ENCODE measurements at places on chromosomes 11 and 22.

- no peaks in the 10 kb centered on the region for H3K36me3 ChIP-seq
- H3K4me3 ChIP-seq: no peak overlapping the region
- H3K27ac ChIP-seq: no peak overlapping the region
- H3K27me3 ChIP-seq: peaks cover 8% of the 10 kb centered on the region
- no peaks in the 10 kb centered on the region for H3K4me1 ChIP-seq
Observed at GRCh38 chr11:69307421-69307820, 13.5 kb downstream of the MYEOV start.

DNA sequence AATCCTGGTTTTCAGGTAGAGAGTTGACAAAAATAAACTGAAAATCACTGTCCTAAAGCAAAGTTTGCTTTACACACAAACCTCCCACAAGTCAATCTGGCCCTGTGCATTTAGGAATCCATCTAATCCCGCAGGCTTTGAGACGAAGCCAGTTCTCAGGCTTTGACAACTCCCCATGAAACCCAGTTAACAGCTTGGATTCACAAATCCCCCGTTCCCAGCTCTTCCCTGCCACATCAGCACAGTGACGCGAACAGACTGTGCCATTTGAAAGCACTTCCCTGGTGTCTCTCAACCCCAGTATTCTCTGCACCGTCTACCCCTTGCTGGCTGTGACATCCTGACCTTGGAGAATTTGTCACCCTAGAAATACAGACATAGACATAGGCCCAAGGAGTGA lies 117.8 kb downstream of the OPCML start:
- H3K4me1 ChIP-seq: peaks cover 30% of the 10 kb centered on the region
- peak overlapping the region; percentile 19 for H3K27ac ChIP-seq
- DNase-seq: no peak
- H3K36me3 ChIP-seq: no peaks in the 10 kb centered on the region
- H3K4me3 ChIP-seq: peak overlapping the region; percentile 30

GRCh38 chr11:12678991-12679390 lies 4.8 kb downstream of the TEAD1 start:
- H3K27ac ChIP-seq: peak overlapping the region; percentile 59
- peaks cover 5% of the 10 kb centered on the region for H3K27me3 ChIP-seq
- no peaks in the 10 kb centered on the region for H3K36me3 ChIP-seq
- DNase-seq: no peak
- peaks cover 58% of the 10 kb centered on the region for H3K4me1 ChIP-seq

- DNase-seq: no peak
- no peak overlapping the region for H3K27ac ChIP-seq
- H3K4me1 ChIP-seq: no peaks in the 10 kb centered on the region
- H3K4me3 ChIP-seq: no peak overlapping the region
- H3K36me3 ChIP-seq: peaks cover 12% of the 10 kb centered on the region
- peaks cover 2% of the 10 kb centered on the region for H3K27me3 ChIP-seq
Observed at GRCh38 chr11:6623391-6624363, 4.5 kb upstream of the TPP1 start.

DNA sequence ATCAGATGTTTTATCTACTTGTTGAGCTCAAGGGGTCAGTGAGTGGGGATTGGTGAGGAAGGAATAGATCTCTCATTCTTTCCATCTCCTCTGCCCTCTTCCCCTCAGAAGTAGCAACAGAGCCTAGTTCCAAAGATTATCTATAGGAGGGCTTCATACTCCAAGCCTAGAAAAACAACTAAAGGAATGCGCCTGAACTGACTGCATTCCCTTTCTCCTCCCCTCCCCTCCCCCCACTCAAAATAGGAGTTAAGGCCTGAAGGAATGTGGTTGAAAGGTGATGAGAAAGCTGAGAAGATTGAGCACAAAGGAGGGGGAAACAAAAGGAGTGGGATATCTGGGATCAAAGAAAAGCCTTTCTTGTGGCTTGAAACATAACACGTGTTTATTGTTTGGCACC lies 10.5 kb downstream of the EMSY start:
- H3K27ac ChIP-seq: no peak overlapping the region
- H3K27me3 ChIP-seq: no peaks in the 10 kb centered on the region
- H3K36me3 ChIP-seq: no peaks in the 10 kb centered on the region
- DNase-seq: no peak
- no peak overlapping the region for H3K4me3 ChIP-seq

DNA sequence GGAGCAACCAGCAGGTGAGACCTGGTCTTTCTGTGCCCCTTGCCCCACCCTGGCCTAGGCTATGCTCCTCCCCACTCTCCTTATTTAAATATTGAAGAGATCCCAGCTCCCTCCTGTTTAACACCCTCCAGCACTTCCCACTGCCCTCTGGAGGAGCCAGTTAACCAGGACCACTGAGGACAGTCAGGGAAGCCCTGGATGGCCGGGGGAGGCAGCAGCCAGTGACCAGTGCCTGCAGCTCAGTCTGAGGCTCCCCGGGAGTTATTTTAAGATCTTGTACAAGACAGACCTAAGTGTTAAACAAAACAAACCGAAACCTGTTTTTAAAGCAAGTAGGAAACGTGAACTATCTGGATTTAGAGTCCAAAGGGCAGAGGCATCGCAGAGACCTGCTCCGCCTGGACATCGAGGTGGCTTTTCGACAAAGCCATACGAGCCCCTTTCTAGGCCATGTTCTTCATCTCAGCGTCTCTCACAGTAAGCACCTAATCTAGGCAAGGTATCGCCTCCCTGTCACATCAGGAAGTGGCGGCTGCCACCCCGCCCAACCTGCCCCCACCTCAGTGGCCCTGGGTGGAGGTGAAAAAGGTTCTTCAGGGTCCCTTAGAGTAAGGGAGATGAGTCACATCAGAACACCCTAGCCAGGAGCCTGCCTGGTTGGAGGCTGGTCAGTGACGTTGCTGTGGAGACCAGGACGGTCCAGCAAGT lies 35.2 kb downstream of the TRMU start:
- H3K36me3 ChIP-seq: peaks cover 1% of the 10 kb centered on the region
- H3K27ac ChIP-seq: no peak overlapping the region
- H3K4me1 ChIP-seq: no peaks in the 10 kb centered on the region
- DNase-seq: no peak

- no peak for DNase-seq
- no peak overlapping the region for H3K27ac ChIP-seq
- H3K4me1 ChIP-seq: peaks cover 56% of the 10 kb centered on the region
- H3K4me3 ChIP-seq: no peak overlapping the region
- peaks cover 2% of the 10 kb centered on the region for H3K27me3 ChIP-seq
Observed at GRCh38 chr22:36015155-36015810, 13.3 kb downstream of the RBFOX2 start.

DNA sequence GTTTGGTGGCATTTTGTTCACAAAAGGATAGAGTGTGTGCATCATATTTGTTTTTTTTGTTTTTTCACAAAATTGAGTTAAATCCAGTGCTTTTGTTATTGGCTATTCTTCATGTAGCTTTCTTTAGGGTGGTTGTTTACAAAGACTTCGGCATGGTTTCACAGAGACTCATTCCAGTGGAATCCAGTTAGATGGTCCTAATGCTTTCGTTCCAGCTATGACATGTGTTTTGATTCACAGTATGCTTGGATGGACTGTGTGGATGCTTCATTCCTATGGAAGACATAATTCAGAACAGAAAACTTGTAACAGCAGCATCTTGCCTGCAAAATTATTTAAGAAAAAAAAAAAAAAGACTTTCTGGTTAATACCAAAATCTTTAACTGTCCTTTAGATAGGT lies 97.9 kb downstream of the PDHX start:
- no peaks in the 10 kb centered on the region for H3K4me1 ChIP-seq
- DNase-seq: no peak
- no peaks in the 10 kb centered on the region for H3K36me3 ChIP-seq
- no peak overlapping the region for H3K27ac ChIP-seq
- no peaks in the 10 kb centered on the region for H3K27me3 ChIP-seq

- H3K27me3 ChIP-seq: peaks cover 2% of the 10 kb centered on the region
- no peak overlapping the region for H3K27ac ChIP-seq
- DNase-seq: no peak
- peak overlapping the region; percentile 38 for H3K4me3 ChIP-seq
- H3K4me1 ChIP-seq: peaks cover 11% of the 10 kb centered on the region
- H3K36me3 ChIP-seq: no peaks in the 10 kb centered on the region
Observed at GRCh38 chr11:111301004-111301841, 2.9 kb downstream of the POU2AF3 start.

- H3K4me1 ChIP-seq: no peaks in the 10 kb centered on the region
- H3K27ac ChIP-seq: no peak overlapping the region
- no peaks in the 10 kb centered on the region for H3K36me3 ChIP-seq
- no peaks in the 10 kb centered on the region for H3K27me3 ChIP-seq
Observed at GRCh38 chr11:102933627-102934026, 21.9 kb downstream of the MMP13 start.

DNA sequence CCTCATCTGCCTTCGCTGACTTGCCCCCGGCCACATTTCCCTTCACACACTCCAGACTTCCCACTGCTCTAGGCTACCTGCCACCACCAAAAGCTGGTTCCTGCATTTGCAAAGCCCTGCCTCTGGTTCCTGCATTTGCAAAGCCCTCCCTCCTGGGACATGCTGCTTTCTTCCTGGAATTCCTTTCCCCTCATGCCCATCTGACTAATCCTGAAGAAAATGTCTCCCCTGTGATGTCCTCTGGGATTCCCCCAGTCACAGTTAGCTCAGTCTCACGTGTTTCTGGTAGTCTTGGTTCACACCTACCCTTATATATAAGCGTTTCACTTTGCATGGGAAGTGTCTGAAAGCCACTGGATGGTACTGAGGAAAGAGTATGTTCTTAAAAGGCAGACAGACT lies 206.9 kb downstream of the DBX1 start:
- H3K27me3 ChIP-seq: peaks cover 4% of the 10 kb centered on the region
- no peak for DNase-seq
- no peak overlapping the region for H3K27ac ChIP-seq
- no peak overlapping the region for H3K4me3 ChIP-seq

DNA sequence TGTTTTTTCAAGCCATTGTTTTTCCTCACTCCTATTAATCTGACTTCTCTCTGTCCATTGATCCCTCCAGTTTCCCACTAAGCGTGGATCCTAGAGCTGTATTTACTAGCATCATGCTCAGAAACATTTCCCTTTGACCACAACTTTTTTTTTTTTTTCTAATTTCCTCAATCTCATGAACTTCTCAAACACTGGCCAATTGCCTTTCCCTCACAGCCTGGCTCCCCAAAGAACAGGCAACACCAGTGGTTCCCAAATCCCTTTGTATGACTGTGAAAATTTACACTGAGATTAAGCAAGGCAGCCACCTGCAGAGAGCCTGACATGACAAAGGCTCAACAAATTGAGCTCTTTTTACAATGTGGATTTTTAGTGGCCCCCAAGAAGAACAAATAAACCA lies 1.4 kb upstream of the TPP1 start:
- H3K4me1 ChIP-seq: no peaks in the 10 kb centered on the region
- H3K4me3 ChIP-seq: no peak overlapping the region
- no peaks in the 10 kb centered on the region for H3K27me3 ChIP-seq
- DNase-seq: no peak

GRCh38 chr11:75888416-75888815 lies 73.4 kb downstream of the UVRAG start:
- H3K27ac ChIP-seq: no peak overlapping the region
- H3K27me3 ChIP-seq: no peaks in the 10 kb centered on the region
- no peak for DNase-seq
- no peaks in the 10 kb centered on the region for H3K4me1 ChIP-seq
- no peak overlapping the region for H3K4me3 ChIP-seq
- H3K36me3 ChIP-seq: no peaks in the 10 kb centered on the region

- no peak for DNase-seq
- no peak overlapping the region for H3K27ac ChIP-seq
- H3K36me3 ChIP-seq: no peaks in the 10 kb centered on the region
- H3K27me3 ChIP-seq: peaks cover 10% of the 10 kb centered on the region
- H3K4me1 ChIP-seq: no peaks in the 10 kb centered on the region
- H3K4me3 ChIP-seq: no peak overlapping the region
Observed at GRCh38 chr11:67048515-67049130, 8.0 kb upstream of the RHOD start.

DNA sequence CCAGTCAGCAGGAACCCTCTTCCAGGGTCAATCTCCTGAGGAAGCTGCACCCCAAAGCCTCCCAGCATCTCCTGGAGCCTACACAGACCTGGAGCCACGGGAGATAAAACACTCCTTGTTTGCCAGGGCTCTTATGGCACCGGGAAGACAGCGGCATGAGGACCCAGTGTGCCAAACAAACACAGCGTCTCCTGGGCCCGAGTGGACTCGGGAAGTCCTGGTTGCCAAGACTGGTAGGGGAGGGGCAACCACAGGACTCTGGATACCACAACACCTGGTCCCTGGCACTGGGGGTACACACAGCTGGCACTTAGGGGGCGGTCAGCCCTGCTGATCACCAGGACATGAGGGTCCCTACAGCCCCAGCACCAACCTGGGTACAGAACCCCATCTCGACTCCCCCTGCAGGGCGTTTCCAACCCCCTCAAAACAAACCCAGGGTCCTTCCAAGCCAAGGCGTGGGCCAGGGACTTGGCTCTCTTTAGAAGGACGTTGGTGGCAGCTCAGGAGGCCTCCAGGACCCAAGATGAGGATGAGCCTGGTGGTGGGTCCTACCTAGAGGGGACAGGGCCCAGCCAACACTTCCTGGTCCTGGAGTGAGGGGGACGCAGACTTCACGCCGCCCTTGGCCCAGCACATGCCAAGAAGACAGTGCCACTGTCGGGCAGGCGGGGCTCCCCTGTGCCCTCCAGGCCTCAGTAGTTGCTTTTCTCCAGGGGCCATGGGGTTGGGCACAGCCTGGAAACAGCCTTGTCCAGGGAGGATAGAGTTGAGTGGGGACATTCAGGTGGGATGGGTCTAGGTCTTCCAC lies 85.0 kb downstream of the CELSR1 start:
- H3K36me3 ChIP-seq: peaks cover 1% of the 10 kb centered on the region
- H3K27me3 ChIP-seq: peaks cover 6% of the 10 kb centered on the region
- no peak overlapping the region for H3K4me3 ChIP-seq
- peaks cover 10% of the 10 kb centered on the region for H3K4me1 ChIP-seq

DNA sequence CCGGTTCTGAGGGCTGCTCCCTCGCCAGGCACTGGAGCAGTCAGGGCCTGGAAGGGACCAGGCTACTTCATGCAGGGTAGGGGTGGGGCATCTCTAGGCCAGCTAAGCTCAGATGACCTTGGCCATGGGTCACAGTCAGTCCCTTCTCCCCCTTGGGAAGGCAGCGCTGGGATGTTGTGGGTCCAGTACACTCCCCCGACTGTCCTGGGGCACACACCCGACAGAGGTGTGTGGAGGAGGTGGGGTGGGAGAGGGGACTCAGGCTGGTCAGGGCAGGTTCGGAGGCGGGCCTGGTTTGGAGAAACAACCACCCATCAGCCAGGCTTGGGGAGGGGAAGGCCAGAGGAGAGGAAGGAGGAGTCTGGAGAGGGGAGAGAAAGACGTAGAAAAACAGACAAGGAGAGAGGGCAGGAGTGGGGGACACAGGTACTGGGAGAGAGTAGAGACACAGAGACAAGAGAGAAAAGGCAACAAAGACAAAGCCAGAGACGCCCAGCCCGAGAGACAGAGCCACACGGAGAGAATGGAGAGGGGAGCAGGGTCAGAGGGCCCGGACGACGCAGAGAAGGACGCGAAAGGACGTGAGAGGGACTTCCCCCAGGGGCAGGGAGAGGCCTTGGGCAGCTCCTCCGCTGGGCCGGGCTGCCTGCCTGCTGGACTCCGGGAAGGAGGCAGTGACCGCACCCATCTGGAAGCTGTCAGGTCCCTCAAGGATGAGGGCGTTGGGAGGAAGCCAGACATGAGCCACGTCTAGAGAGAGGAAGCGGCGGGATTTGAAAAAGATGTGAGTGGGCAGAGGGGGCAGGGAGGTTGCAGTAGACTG lies 30.6 kb upstream of the TSKU start:
- H3K27ac ChIP-seq: peak overlapping the region; percentile 12
- no peak overlapping the region for H3K4me3 ChIP-seq
- H3K36me3 ChIP-seq: no peaks in the 10 kb centered on the region
- peaks cover 2% of the 10 kb centered on the region for H3K27me3 ChIP-seq
- DNase-seq: no peak

- H3K27ac ChIP-seq: no peak overlapping the region
- DNase-seq: no peak
- no peaks in the 10 kb centered on the region for H3K36me3 ChIP-seq
- H3K27me3 ChIP-seq: no peaks in the 10 kb centered on the region
- no peaks in the 10 kb centered on the region for H3K4me1 ChIP-seq
- H3K4me3 ChIP-seq: no peak overlapping the region
Observed at GRCh38 chr22:30413745-30414524, 11.6 kb upstream of the MTFP1 start.
